Stimulated activated CD8-positive, alpha-beta memory T cell treated with anti-CD3 and anti-CD28 coated beads, Interleukin-4, amount 100 ng/mL, for 1 hour (primary cell): ENCODE measurements at places on chromosomes 5 and 9.

DNA sequence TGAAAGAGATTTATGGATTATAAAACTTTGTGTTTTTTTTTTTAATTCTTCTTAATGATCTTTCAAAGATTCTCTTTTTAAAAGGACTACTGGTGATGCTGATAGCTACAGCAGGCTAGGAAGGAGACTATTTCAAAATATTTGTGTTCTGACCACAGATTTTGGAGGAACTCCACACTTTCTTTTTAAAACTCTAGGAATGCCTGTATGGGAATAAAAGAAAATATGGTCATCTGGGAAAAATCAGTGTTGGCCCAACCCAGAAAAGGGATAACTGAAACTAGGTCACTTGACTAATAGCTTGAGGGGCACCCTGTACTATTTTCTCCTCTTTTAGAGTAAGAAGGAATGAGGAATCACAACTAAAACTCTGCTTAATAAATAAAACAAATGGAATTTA, 97.6 kb upstream of the ADAMTS19 start:
- no peak for DNase-seq

DNA sequence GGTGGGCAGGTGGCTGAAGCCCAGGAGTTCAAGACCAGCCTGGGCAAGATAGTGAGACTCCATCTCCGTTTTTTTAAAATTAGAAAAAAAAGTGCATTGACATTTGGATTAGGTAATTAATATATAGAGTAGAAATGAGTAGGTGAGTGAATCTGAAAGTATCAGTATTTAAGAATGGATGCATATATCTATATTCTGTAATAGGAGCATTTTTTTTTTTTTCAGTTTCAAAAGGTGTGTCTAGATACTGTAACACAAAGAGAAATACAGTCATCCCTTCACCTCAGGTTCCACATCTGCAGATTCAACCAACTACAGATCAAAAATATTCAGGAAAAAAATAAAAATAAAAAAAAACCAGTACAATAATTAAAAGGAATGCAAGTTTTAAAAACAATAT, 50.8 kb downstream of the RBM27 start:
- DNase-seq = no peak

- no peak for DNase-seq
These were observed 146.9 kb upstream of the DMRT1 start for GRCh38 chr9:694403-695154.

- DNase-seq = no peak
These were observed 186.5 kb downstream of the NSG2 start for GRCh38 chr5:174231956-174232487.

DNA sequence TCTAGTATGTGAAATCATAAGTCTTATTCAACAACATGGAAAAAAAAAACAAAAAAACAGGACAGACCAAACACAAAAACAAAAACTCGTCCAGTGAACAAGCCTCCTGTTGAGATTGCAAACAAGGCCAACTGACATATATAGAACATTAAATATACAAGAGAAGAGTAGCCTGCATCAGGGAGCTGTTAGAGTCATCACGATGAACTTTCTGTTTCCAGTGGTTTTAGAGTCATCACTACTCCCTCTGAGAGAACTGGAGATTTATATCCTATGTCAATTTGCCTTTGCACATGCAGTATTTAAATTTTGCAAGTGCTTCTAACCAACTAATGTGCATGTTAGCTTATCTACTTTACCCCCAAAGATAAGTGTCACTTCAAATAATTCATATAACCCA, 9.9 kb downstream of the SNCAIP start:
- DNase-seq = no peak

DNA sequence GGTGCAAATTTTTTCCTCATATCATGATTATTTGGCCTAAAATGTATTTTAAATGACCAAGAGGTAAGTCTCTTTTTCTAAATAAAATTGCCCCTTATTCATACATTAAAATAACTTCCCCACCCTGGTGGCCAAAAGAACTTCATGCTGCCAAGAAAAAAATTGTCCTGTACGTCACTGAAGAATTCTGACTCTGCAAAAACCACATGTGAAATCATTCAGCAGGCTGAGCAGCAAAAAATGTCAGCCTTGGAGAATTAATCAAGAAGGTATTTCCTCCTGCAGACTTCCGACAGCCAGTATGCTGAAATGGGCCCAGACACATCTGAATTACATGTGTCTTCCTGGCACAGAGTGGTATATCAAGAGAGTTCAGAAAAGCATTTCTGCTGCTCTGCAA, 94.6 kb upstream of the HMHB1 start:
- no peak for DNase-seq

- no peak for DNase-seq
These were observed 66.9 kb upstream of the LRRTM2 start for GRCh38 chr5:138942066-138942465.

DNA sequence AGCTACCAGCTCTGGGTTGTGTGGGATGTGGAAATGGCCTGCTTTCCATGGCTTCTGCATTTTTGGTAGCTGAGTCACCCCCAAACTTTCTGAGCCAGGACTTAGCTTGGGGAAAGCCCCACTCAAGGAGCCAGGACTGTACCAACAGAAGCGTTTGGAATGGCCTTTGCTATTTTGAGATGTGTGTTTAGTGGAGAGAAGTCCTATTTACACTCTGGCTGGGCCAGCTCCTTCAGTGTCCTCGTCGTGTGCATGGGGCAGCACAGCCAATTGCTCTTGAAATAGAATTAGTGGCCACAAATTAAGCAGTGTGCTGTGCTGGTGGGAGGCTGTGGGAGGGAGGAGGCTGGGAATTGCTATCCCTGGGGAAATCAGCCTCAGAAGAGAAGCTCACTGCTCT, 51.6 kb downstream of the ENTREP1 start:
- DNase-seq = no peak

- DNase-seq = no peak
These were observed 510.8 kb downstream of the SPATA31D1 start for GRCh38 chr9:82499337-82499736.

GRCh38 chr9:126793686-126794417, 11.0 kb upstream of the ZBTB43 start:
- no peak for DNase-seq

DNA sequence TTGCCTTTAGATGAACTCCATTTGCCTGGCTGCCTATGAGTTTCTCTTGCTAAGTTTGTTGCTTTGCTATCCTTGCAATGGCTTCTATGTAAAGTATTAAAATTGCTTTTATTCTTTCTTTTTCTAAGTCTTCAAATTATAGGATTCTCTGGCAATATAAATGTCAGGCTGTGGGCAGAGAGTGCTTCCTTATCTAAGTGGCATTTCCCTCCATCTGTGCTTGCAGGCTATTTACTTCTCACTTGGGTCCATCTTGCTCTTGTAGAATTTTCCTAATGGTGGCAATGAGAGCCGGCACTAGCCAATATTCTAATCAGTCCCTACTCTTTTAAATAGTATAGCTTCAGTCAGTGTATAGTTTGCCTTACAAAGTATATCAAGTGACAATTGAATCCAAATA, 63.3 kb downstream of the FAM174A start:
- DNase-seq = no peak

DNA sequence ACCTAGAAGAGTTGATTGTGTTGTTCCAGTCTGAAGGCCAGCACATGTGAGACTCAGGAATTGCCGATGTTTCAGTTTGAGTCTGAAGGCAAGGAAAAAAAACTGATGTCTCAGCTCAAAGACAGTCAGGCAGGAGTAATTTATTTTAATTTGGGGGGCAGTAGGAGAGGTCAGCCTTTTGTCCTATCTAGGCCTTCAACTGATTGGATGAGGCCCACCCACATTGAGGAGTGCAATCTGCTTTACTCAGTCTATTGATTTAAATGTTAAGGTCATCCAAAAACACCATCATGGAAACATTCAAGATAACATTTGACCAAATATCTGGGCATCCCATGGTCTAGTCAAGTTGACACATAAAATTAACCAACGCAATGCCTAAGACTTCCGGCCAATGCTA, 288.9 kb downstream of the CDK5RAP2 start:
- no peak for DNase-seq

DNA sequence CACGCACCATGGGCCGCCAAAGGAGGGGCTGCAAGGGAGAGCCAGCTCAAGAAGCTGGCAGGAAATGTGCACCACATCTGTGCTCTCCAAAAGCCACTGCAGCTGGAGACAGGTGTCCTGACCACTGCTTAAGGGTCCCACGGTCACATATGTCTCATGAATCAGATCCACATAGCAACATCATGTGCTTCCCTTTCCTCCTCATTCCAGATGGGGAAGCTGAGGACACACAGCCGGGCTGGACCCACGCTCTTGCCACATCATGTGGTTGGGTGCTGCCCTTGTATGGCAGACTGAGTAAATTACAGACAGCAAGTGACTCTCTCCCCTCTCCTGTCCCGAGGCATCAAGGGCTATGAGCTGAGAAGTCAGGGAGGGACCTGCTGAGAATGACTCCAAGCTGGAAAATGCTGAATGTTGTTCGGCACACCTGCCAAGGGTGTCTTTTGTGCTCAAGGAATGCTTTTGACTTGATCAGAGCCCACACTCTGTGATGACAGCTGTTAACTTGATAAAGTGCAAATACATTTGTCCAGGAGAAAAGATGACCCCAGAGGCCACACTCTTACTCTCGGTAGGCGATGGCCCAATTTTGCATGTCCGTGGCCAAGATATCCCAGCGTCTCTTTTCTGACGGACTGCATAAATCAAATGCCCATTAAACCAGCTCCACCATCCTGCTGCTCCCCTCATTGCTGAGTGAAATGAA, 58.2 kb downstream of the NSUN2 start:
- no peak for DNase-seq

GRCh38 chr9:13500034-13500433, 220.5 kb upstream of the MPDZ start:
- DNase-seq = no peak

DNA sequence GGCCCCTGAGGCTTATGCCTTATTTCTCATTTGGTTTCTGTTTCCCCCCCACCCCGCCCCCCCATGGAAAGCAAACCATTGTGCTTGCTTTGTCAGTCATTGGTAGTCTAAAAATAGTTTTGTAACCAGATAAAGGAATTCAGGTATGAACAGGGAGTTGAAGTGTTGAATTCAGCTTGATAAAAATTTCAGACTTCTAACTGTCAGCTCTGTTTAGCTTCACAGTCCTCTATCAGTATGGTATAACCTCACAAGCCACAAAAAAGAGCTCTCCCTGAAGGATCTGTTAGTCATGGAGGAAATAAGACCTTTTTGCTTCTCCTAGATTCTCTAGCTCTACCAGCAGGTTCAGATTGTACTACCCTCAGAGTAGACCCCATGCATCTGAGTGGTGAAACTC, 378.1 kb downstream of the TMEM38B start:
- DNase-seq = no peak

GRCh38 chr9:87270221-87270847, 227.3 kb upstream of the DAPK1 start:
- DNase-seq = no peak

GRCh38 chr5:72393052-72393451, 72.9 kb downstream of the PTCD2 start:
- no peak for DNase-seq

GRCh38 chr5:121816164-121816563, 35.5 kb upstream of the FTMT start:
- DNase-seq = no peak

DNA sequence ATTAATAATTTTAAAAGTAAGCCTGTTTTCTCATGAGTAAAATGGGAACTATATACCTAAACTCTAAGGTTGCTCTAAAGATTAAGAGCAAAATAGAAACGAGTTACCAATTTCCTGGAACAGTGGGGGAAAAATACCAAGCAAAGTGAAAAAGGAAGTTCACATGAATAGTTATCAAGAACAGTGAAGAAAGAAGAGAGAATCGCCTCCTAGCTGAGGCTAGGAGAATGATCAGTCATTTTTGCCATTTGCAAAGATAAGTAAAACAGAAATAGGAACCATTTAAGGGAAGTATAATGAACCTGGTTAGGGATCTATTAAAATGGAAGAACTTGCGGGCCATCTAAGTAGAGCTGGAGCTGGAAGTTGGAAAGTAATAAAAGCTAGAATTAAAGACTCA, 50.7 kb downstream of the P4HA2 start:
- DNase-seq = no peak

GRCh38 chr5:149382517-149383220, 3.6 kb upstream of the IL17B start:
- DNase-seq = no peak

GRCh38 chr9:91781906-91782305, 168.1 kb downstream of the ROR2 start:
- no peak for DNase-seq

DNA sequence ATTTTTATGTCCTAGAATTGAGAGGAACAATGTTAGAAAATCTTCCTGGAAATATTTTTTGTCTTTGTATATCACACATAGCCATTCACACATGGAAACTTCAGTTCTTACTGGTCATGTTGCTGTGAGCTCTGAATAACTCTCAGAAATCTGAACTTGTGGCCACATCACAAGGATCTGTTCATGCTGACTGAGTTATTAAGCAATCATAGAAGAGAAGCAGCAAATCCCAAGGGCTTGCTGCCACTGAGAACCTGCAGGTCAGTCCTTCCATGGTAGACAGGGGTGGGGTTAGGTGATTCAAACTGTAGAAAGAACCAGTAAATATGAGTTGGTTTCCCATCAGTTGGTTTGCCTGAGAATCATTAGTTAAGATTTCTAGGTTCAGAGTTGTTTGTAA, 27.6 kb downstream of the SGCD start:
- no peak for DNase-seq

DNA sequence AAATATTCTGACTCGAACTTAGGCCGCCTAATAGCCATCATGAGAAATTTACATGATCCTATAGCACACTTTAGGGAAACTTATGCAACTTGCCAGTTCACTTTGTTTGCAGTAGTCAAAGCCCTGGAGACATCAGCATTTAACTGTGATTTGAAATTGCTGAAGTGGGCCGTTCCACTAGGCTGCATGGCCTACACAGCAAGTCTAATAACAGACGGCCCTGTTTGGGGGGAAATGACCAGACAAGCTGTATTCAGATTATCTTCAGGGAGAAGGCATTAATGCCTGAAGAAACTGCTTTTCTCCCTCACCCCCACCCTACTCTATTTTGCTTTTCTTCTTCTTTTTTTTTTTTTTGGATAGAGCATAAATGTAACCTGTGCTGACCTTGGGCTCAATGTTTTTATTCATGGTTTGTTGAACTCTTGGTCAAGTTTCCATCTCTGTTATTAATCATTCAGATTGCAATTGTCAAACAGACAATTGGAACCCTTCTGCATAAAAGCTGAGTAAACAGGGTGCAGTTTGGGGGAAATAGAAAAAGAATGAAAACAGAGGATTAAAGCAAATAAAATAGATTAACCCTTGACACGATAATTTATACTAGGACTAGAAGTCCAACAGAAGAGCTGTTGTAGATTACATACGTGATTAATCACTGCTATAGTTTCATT, 1928.2 kb upstream of the WWC1 start:
- DNase-seq = no peak

GRCh38 chr5:124596595-124597421, 149.6 kb downstream of the ZNF608 start:
- DNase-seq = no peak
